ENCODE measurements at places on chromosomes 4 and X.
A peak's percentile ranks its signal among the peaks of the same experiment; 100 is the strongest.

GRCh38 chr4:1133033-1133432 is 19.7 kb upstream of the RNF212 start:
- no peak for DNase-seq

- DNase-seq = no peak
These were observed 15.5 kb downstream of the PAGE4 start for GRCh38 chrX:49844611-49845010.

DNA sequence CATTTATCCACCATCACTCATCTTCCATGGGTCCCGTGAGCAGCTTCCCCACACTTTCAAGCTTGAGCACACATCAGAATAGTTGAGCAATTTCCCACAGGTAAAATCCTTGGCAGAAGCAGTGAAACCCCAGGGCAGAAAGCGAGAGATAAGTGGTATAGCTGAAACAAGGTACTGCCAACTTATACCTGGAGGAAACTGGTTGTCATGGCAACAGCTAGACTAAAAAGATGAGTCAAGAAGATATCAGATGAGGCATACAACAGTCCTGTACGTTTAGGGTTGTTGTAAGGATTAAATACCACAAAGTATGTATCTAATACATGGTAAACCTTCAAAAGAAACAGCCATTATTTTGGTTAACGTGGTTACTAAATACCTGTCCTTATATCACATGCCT is 66.9 kb upstream of the PHOX2B start:
- DNase-seq = no peak

DNA sequence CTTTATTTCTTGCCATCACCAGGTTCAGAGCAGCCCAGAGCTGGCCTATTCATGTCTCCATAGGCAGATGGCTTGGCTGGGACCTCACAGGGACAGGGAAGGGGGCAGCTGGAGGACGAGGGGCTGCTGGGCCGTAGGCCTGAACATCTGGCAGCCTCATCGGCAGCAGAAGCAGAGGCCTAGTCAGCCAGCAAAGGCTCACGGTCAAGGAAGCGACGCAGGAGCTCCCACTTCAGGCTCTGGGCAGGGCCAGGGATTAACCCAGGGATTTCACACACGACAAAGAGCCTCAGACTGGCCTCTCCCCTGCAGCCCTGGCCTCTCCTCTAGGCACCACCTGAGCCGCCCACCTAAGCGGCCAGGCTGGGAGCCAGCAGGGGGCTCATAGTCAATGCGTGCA is 46.0 kb upstream of the MAN2B2 start:
- no peak for DNase-seq

GRCh38 chr4:62717154-62717553 is 1517.0 kb downstream of the ADGRL3 start:
- no peak for DNase-seq

GRCh38 chrX:7170898-7171297 is 22.9 kb upstream of the PUDP start:
- no peak for DNase-seq

GRCh38 chr4:138951764-138952163 is 63.8 kb upstream of the NOCT start:
- no peak for DNase-seq

- no peak for DNase-seq
These were observed 206.2 kb downstream of the TENM3 start for GRCh38 chr4:182449186-182449929.

DNA sequence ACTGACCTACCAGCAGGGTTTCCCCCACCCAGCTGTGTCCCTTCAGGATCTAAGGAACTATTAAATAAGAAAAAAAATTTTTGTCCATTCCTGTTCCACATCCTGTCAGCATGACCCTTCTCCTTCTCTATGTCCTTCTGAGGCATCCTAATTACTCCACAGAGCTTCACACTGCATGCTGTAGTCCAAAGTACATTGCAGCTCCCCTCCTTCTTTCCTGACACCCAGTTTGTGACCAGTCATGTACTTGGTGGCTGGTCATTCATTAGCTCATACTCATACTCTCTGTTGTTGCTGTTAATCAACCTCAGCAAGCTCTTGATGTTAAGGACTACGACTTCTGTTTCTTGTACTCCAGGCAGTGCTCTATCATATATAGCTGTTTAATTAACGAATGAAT is 2.4 kb upstream of the EGF start:
- no peak for DNase-seq

- DNase-seq = no peak
These were observed 4.3 kb downstream of the SOWAHD start for GRCh38 chrX:119762718-119763117.

GRCh38 chr4:67549123-67549522 is 3.8 kb upstream of the CENPC start:
- DNase-seq = no peak

- DNase-seq = no peak
These were observed 51.4 kb upstream of the GABRA2 start for GRCh38 chr4:46441136-46441859.

- no peak for DNase-seq
These were observed 161.0 kb upstream of the GATB start for GRCh38 chr4:151921811-151922210.

DNA sequence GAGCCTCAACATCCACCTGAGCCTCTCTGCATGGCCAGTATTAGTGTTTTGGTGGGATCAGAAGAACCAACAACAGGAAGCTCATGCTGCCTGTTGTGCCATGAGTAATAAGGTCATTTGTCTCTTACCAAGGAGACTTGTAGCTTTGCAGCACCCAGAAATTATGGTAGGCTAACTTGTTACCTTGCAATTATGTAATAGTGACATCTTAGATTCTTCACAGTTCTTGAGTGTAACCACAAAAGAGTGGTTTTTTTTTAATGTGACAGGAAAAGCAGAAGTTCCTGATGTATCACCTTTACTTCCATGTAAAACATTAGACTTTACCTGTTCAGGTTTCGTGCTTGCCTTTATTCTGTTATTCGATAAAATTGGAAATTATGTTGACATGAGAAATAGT is 263.9 kb upstream of the CXXC4 start:
- DNase-seq = no peak

- no peak for DNase-seq
These were observed 39.5 kb downstream of the TMEM165 start for GRCh38 chr4:55435141-55435841.

GRCh38 chrX:96753230-96753629 is 68.6 kb downstream of the DIAPH2 start:
- no peak for DNase-seq

DNA sequence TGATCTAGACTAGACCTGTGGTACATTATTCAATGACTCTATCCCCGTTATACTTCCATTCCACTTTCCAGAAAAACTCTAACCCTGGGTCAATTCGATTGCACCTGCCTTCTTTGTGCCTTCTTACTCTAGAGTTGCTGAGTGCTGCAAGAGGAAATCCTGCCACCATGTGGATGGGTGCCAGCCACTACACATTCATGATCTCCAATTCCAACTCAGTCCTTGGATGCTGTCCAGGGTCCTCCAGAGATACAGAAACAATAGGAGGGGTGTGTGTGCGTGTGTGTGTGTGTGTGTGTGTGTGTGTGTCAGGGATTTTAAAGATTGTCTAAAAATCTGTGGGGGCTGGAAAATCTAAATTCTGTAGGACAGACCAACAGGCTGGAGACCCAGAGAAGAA is 42.9 kb upstream of the INTS6L start:
- no peak for DNase-seq

GRCh38 chr4:144353292-144353691 is 212.8 kb upstream of the GYPA start:
- DNase-seq = no peak

- no peak for DNase-seq
These were observed 23.6 kb upstream of the GRSF1 start for GRCh38 chr4:70863099-70863790.

GRCh38 chr4:165721815-165722214 is 151.2 kb upstream of the TLL1 start:
- no peak for DNase-seq

GRCh38 chr4:53557669-53558064 is 33.6 kb downstream of the LNX1 start:
- no peak for DNase-seq

- DNase-seq = no peak
These were observed 127.8 kb upstream of the ANXA3 start for GRCh38 chr4:78423790-78424189.

DNA sequence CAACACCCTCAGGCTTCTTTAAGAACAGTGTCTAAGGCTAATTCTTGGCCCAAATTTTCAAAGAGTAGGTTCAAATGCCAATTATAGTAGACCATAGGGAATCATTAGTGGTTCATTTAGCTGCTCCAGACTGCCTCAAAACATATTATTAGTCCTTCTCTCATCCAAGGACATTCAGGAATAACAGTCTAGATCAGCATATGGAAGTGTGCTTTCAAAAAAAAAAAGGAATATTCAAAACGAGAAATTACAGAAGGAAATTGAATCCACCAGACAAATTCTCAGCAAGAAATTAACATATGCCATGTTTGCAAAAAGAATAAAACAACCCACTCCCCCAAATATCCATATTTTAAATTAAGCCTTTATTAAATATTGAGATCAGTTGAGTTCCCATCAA is 293.1 kb downstream of the SMARCA1 start:
- no peak for DNase-seq

GRCh38 chr4:32196950-32197688 is 1477.0 kb downstream of the PCDH7 start:
- DNase-seq = no peak

DNA sequence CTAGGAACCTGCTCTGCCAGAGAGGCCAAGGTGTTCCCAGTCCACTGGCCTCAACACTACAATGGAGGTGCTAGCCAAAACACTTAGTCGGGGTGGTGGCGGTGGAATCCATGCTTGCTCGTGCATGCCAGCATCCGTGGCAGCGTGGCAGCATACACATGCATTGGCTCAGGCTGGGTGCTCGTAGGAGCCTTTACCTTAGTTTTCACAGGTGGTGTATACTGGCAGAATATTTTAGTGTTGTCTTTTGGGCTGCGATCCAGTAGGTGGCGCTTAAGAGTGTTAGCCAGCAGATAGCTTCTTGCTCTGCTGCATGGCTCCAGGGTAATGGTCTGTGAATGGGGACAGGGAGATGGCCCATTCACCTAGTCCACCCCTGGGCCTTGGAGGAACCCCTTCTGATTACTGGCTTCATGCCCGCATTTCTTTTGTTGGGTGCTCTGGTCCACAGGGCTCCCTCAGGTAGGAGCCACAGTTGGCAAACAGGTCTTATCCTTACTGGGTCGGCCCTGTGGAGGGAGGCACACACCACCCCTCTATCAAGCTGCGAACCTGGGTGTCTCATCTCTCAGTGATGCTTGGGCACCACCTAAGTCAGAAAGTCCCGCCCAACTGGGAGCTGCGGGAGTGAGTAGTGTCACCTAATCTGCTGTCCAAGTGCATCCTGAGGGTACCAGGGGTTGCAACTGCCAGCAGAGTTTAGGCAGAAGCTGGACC is 40.0 kb downstream of the RIPPLY1 start:
- no peak for DNase-seq

GRCh38 chrX:21939906-21940305 is 603 bp upstream of the SMS start:
- no peak for DNase-seq

- DNase-seq = no peak
These were observed 32.5 kb upstream of the FRAS1 start for GRCh38 chr4:78024576-78025091.

GRCh38 chrX:63421411-63421810 is 70.3 kb upstream of the SPIN4 start:
- no peak for DNase-seq

GRCh38 chr4:120062663-120063195 is 3.9 kb downstream of the MAD2L1 start:
- DNase-seq = no peak

DNA sequence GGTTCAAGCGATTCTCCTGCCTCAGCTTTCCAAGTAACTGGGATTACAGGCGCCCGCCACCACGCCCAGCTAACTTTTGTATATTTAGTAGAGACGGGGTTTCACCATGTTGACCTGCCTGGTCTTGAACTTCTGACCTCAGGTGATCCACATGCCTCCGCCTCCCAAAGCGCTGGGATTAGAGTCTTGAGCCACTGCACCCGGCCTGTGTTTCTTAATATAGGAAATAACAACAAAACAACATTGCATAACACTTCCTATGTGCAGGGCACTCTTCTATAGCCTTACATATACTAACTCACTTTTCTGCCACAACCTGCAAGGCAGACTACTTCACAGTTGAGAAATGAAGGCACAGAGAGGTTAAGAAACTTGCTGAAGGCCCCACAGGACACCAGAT is 12.8 kb upstream of the TMEM131L start:
- DNase-seq = no peak

- no peak for DNase-seq
These were observed 21.1 kb downstream of the TEC start for GRCh38 chr4:48248559-48248953.

DNA sequence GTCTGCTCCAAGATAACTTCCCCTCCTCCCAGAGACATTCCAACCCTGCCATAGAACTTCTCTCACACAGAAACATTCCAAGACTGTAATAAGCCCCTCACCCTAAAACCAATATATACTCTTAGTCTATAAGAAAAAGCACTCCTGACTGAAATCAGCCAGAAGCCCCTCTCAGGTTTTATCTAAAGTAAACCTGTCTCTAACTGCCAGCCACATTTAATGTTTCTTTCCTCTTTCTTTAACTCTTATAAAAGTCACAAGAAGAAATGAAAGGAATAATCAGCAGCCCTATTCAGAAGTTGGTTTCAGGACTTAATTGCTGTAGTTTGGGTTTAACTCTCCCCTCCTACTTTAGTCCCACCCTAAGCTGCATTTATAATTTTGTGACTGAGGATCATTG is 165.0 kb upstream of the ZCCHC13 start:
- no peak for DNase-seq

- peak; percentile 48 for DNase-seq
These were observed 4.8 kb downstream of the FLNA start for GRCh38 chrX:154369449-154370299.

- DNase-seq = no peak
These were observed 76.1 kb downstream of the AMMECR1 start for GRCh38 chrX:110241816-110242215.

DNA sequence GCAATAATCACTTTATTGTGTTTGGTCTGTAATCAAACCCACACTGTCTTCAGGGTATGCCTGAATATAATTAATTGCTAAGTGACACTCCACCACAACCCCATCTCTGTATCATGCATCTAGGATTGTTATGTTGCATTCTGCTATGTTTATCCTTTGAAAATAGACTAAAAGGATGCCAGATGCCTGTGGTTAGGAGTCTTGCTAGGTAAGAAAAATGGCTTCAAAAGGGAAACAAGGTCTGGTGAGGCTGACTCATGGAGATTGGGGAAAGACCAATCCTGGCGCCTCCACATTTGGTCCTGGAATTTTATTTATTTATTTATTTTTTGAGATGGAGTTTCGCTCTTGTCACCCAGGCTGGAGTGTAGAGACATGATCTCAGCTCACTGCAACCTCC is 360.5 kb upstream of the SLC7A11 start:
- DNase-seq = no peak

- DNase-seq = no peak
These were observed 6.3 kb downstream of the PSAPL1 start for GRCh38 chr4:7428261-7429068.

DNA sequence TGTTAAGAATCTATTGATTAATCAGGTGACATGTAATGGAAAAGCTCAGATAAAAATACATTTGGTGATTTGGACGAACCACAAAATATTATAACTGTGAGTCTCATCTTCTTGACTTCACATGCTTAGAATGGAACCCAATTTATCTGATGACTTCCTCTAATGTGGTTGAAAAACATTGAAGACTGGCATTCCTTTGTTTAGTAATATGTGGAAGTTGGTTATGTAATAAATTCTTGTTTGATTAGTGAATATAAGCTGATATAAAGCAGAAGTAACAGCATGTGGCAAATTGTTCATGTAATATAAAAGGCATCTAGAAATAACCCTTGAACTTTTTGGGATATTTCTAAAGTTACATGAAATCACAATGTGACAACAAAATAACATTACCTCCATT is 9.7 kb downstream of the GIMD1 start:
- no peak for DNase-seq

All from activated CD8-positive, alpha-beta memory T cell treated with anti-CD3 and anti-CD28 coated beads for 1 hour (primary cell).